ENCODE measurements at places on chromosomes 12 and 14.

GRCh38 chr12:113203852-113204760 lies 17.2 kb upstream of the TPCN1 start:
- no peak for DNase-seq

GRCh38 chr14:24204163-24205146 lies 1.0 kb upstream of the TSSK4 start:
- no peak for DNase-seq

GRCh38 chr12:3250034-3250433 lies 172.9 kb downstream of the TSPAN9 start:
- DNase-seq, result no peak

DNA sequence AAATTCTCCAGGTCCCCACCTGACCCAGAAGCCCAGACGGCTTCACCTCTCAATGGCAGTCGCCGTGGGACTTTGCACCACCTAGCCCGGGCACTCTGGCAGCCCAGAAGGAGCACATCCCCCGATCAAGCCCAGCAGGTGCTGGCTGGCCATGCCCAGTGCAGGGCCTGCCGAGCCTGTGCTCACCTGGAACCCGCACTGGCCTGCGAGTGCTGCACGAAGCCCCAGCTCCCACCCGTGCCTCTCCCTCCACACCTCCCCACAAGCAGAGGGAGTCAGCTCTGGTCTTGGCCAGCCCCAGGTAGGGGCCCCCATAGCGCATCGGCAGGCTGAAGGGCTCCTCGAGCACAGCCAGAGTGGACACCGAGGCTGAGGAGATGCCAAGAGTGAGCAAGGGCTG lies 144.5 kb downstream of the NUBPL start:
- no peak for DNase-seq

DNA sequence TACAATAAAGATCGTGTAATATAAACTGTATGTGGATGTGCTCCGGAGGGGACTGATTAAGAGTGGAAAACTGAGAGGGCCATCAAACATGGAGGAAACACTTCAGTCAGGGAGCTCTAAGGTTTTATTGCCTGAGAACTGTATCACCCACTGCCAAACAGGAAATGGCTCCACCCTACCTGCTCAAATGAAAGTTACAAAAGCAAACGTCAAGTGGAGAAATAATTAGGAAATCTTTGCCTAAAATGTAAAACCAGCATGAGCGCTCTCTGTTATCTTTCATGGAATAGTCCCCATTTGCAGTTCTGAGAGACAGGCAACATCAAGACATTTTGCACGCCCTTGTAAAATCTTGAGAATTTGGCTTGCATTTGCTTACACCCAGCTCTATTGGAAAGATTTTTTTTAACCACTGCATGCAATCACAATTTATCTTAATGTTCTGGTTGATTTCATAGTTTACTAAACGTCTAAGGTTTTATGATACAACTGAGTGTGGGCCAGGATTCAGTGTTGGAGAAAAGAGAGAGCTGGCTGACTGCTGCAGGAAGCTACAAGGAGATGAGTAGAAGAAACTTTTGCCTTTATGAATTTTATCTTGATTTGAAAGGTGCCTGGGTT lies 344.0 kb upstream of the PRICKLE1 start:
- no peak for DNase-seq

GRCh38 chr14:19771895-19772430 lies 1.3 kb upstream of the OR4M1 start:
- DNase-seq, result no peak

DNA sequence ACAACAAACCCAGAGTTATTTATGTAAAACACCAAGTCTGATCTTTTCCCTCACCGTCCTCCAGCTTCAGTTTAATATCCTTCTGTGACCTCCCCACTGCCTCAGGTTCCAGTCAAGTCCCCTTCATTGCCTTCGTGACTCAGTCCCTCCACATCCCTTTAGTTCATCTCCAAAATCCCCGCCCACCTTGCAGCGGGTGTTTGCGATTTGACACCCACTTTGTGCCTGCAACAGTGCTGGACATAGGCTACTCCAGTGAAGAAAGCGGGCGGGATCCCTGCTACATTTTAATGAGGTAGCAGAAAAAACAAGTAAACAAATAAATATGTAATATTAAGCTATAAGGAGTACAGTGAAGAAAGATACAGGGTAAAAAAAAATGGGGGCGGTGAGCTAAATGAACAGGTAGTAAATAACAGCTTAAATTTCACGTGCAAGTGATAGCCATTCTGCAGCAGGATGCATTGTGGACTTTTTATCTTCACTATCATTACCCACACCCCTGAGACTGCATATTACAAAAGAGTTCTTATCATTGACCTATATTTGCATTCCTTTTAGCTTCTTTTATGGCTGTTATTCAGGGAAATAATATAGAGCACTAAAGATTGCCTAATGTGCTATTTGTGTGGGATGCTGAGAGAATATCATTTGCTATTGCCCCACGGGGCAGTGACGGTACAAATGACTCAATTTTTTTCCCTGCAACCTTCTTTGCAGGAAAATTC lies 222.8 kb upstream of the NUDT4 start:
- no peak for DNase-seq

DNA sequence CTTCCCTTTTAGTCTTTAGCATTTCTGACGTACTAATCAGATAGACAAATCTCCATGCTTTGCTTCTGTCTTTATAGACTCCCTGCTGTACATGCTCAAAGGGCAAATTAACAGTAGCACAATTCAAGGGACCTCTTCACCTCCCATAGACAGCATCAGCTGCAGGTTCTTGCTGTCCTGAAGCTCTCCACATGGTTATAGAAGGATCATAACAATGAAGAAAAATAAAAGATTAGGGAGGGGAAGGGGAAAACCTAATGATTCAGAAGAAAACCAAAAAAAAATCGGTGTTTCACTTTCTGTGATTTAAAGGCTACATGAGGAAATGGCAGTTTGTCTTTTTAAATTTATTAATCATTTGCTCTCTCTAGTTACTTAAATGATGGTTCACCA lies 155.5 kb downstream of the PTCSC3 start:
- no peak for DNase-seq

GRCh38 chr12:55974308-55974730 lies 441 bp downstream of the RAB5B start:
- DNase-seq, result no peak

DNA sequence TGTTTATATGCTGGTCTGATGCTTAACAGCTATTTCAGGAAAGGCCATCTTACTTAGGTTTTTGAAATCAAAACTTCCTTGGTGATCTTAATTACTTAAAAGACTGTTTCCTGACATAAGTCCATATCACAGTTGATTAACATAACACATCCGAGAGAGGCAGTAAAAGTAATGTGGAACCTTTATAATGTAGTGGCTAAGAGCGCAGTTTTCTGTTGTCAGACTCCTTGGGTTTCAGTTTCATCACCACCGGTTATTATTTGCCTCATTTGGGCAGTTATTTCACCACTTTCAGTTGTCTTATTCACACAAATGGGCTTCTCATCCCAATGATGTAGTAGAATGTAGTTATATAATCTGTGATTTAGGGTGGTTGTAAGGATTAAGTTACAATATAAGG lies 30.9 kb downstream of the TBC1D15 start:
- DNase-seq, result no peak

- DNase-seq, result no peak
Observed at GRCh38 chr12:96335270-96335669, 65.0 kb downstream of the CDK17 start.

- DNase-seq, result no peak
Observed at GRCh38 chr12:116278667-116279066, 1.2 kb upstream of the MED13L start.

GRCh38 chr12:88188180-88188579 lies 46.1 kb downstream of the TMTC3 start:
- DNase-seq, result no peak

- no peak for DNase-seq
Observed at GRCh38 chr14:63881926-63882325, 29.1 kb downstream of the SYNE2 start.

- no peak for DNase-seq
Observed at GRCh38 chr14:29629839-29630238, 297.8 kb downstream of the PRKD1 start.

DNA sequence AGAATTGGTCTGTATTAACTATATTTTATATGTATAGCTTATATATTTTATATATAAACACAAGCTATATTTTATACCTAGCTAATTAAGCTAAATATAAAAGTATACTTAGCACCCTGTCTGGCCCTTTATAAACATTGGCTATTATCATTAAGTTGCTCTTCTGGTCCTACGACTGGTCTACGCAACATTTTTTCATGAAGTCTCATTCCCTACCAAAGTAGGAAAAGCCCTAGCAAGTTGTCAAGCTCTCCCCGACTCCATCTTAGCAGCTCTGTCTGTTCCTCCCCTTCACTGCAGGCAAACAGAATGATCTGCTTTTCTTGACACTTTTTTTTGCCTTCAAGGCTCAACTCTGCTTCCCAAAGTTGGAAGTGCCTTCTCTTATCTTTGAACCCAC lies 36.7 kb upstream of the ELK3 start:
- DNase-seq, result no peak

- no peak for DNase-seq
Observed at GRCh38 chr12:14927267-14927666, 11.1 kb downstream of the ERP27 start.

DNA sequence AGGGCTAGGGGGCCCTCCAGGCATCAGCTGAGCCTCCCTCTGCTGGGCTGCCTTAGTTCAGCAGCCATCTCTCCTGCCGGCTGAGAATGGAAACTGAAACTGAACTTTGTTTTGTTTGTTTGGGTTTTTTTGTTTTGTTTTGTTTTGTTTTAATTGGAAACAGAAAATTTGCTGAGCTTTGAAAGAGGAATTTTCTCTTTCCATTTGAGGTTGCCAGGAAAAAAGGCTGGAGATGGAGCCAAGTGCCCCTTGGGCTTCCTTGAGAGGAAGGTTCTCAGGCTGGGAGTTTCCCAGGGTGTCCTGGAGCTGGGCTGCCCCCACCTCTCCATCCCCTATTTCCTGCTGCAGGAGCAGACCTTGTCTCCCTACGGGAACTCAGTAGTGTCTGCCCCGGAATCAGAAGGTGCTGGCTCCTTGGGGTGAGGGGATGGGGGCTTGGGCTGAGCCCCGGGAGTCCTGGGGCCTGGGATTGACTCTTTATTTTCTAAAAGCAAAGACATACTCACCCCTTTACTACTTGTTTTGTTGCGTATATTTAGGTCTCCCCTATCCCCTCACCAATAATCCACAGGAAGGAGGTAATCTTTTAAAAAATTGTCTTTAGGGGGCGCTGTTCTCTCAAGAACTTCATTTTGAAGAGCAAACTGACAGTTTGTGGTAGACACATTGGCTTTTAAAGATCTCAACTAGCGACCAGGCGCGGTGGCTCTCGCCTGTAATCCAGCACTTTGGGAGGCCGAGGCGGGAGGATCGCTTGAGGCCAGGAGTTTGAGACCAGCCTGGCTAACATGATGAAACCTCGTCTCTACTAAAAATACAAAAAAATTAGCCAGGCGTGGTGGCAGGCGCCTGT lies 21.3 kb upstream of the OASL start:
- peak; percentile 52 for DNase-seq

- no peak for DNase-seq
Observed at GRCh38 chr14:66514213-66514612, 6.3 kb downstream of the GPHN start.

GRCh38 chr12:18643681-18644080 lies 94.1 kb downstream of the PLCZ1 start:
- no peak for DNase-seq

GRCh38 chr12:105256011-105256410 lies 20.0 kb upstream of the APPL2 start:
- DNase-seq, result no peak

GRCh38 chr12:108630481-108631207 lies 3.0 kb downstream of the SELPLG start:
- DNase-seq, result no peak

GRCh38 chr12:132560364-132560613 lies 50.1 kb downstream of the LRCOL1 start:
- DNase-seq, result no peak

DNA sequence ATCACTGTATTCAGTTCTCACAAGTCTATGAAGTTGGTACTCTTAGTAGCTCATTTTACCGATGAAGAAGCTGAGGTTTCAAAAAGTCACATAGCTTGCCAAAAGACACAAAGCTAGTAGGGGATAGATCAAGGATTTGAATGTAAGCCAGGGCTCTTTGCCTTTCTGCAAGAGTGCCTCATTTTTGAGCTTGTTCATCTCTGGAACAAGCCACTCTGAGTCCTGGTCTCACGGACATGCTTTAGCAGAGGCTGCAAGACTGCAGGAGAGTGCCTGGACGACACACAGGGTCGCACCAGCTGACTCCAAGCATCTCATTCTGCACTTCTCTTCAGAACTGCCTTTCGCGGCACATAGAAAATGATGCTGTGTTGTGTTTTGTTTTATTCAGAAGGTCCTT lies 3.7 kb downstream of the NUAK1 start:
- no peak for DNase-seq

DNA sequence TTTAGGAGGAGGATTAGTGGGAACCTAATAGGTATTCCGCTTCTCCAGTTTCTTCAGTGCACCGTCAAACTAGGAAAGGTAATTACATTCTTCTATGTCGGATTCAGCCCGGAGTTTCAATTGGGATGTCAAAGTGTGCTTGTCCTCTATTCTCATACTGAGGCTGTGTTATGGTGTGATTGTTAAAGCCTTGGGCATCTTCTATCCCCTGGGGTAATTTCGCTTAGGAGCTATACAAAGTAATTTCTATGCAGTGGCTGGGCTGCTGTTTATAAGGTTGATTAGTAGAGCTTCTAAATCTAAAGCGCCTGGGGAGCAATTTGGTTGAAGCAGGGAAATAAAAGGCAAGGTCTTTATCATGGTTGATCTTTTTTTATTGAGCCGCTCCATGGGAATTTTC lies 399.6 kb downstream of the ZFP36L1 start:
- no peak for DNase-seq

GRCh38 chr12:5511644-5512600 lies 80.0 kb downstream of the NTF3 start:
- no peak for DNase-seq

Measured in head of caudate nucleus (tissue), 42 donors.